Stimulated activated CD4-positive, alpha-beta T cell treated with anti-CD3 and anti-CD28 coated beads, Interleukin-2, amount 100 ng/mL, for 24 hours (primary cell): ENCODE measurements at places on chromosomes 1 and 21.

- DNase-seq, result no peak
These were observed 92.6 kb upstream of the ACTRT2 start for GRCh38 chr1:2928366-2929325.

- no peak for DNase-seq
These were observed 43.9 kb upstream of the TACSTD2 start for GRCh38 chr1:58620926-58621325.

DNA sequence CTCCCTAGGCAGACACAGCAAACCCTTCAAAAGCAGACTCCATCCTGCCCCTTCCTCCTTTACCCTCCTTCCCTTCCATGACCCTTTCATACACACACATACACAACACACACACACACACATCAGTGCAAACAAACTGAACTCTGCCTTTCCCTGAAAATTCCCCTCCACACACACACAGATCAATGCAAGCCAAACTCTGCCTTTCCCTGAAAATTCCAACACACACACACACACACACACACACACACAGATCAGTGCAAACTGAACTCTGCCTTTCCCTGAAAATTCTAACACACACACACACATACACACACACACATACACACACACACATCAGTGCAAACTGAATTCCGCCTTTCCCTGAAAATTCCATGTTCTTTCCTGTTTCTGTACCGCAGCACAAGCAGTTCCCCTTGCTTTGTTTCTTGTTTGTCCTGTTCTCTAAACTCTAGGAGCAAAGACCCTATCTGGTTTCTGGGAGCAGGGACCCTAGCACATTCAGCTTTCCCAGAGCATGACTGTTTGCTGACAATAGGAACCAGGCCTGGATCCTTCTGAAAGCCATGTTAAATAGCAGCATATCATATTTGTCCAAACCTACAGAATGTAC is 91.0 kb downstream of the PTPN14 start:
- DNase-seq, result no peak

GRCh38 chr1:36729716-36730510 is 247.2 kb upstream of the CSF3R start:
- no peak for DNase-seq

GRCh38 chr1:171566467-171566866 is 55.6 kb upstream of the MYOCOS start:
- no peak for DNase-seq

- DNase-seq, result no peak
These were observed 10.6 kb downstream of the NASP start for GRCh38 chr1:45594412-45594811.

- DNase-seq, result no peak
These were observed 5.2 kb upstream of the VTCN1 start for GRCh38 chr1:117215733-117216462.

- no peak for DNase-seq
These were observed 759 bp downstream of the SMYD3 start for GRCh38 chr1:246506367-246506673.

GRCh38 chr1:38560457-38560856 is 299.1 kb downstream of the RRAGC start:
- no peak for DNase-seq

- no peak for DNase-seq
These were observed 1.6 kb downstream of the HES2 start for GRCh38 chr1:6417961-6418667.

GRCh38 chr1:87325982-87326738 is 2.5 kb upstream of the LMO4 start:
- peak; percentile 43 for DNase-seq

DNA sequence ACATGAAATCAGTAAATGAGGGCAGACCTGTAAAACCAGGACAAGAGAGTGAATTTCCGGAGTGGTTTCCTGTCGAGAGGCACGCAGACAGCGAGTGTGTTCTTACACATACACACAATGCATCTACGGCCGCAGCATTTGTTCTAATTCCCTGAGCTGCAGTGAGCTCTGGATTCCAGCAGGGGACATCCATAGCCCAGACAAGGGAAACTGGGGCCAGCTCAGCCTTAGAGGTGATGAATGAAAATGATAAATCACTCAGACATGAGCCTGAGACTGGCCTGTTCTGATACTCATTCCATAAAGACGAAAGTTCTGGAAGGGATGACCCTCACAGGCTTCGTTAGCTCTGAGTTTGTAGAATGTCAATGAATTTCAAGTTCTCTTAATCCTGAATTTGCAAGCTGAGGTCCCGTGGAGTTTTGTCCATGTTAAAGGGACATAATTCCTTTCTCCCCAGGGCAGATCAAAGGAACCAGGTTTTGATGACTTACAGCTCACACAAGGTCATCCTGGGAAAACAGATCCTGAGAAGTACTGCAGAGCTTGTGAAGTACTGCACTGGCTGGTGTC is 207.9 kb upstream of the C1orf87 start:
- DNase-seq, result no peak

- no peak for DNase-seq
These were observed 41.5 kb downstream of the LGR6 start for GRCh38 chr1:202235003-202235660.

- no peak for DNase-seq
These were observed 37.5 kb upstream of the LAMC2 start for GRCh38 chr1:183148599-183148998.

DNA sequence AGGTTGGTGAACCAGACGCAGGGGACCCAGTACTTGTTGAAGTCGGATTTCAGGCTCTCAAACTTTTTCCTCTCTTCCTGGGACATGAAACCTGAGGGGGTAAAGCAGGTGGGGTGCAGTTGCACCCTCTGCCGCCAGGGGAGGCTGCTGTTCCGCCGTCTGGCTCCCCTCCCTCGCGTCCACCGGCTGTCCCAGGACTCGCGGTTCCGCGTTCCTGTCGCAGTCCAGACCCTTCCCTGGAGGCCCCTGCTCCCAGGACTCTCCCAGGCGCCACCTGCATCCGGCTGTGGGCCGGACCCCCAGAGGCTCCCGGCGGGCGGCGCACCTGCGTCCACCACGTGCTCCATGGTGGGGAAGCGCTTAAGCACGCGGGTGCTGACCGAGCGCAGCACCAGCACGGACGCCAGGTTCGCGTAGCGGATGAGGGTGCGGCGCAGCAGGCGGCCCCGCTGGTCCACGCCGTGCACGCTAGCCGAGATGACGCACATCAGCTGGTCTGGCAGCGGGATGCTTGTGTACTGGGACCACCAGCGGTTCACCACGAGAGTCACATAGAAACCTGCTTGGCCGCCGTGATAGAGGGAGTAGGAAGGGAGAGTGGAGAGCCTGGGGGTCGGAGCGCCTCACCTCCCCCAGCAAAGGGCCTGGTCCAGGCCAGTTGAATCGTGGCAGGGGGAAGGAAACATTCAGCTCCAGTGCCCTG is 1.7 kb downstream of the BEST4 start:
- DNase-seq, result peak; percentile 83

GRCh38 chr1:3352952-3353331 is 101.5 kb upstream of the ARHGEF16 start:
- no peak for DNase-seq

GRCh38 chr1:35530946-35531345 is 26.3 kb downstream of the KIAA0319L start:
- DNase-seq, result no peak

GRCh38 chr1:109631513-109632505 is 12.2 kb downstream of the AMPD2 start:
- no peak for DNase-seq

DNA sequence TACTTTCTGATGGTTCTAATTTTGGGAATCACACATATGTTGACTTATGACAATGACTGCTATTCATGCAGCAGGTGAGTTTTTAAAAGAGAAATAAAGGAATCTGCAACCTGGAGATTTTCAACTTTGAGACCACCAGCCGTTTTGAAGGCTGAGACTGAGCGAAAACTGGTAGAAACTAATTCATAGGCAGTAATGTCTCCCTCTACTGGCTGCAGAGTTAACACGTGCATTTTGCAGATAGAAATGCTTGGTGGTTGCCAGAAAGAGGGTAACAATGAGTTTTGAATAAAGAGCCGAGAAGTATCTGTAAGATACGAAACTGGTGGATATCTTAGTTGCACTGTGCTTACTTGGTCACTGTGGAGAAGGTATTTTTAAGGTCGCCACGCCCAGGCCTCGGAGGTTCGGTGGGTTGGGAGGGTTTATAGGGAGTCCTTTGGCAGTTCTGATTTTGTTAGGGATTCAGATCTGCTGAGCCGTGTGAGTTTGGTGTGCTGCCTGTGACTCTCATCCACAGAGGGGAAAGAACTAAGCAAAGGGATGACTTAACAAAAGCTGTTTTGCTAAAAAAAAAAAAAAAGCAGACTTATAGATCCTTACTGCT is 83.0 kb downstream of the RYR2 start:
- no peak for DNase-seq

GRCh38 chr1:179025125-179025974 is at the start of gene FAM20B:
Gene FAM20B, plus strand, starts transcription at chr1:179025894. Its CDS starts 17,954 bp downstream, at chr1:179043848.
- peak; percentile 92 for DNase-seq

- no peak for DNase-seq
These were observed 16.9 kb downstream of the FAAH start for GRCh38 chr1:46411010-46411405.

- DNase-seq, result no peak
These were observed 30.4 kb downstream of the H3-3A start for GRCh38 chr1:226092965-226093364.

DNA sequence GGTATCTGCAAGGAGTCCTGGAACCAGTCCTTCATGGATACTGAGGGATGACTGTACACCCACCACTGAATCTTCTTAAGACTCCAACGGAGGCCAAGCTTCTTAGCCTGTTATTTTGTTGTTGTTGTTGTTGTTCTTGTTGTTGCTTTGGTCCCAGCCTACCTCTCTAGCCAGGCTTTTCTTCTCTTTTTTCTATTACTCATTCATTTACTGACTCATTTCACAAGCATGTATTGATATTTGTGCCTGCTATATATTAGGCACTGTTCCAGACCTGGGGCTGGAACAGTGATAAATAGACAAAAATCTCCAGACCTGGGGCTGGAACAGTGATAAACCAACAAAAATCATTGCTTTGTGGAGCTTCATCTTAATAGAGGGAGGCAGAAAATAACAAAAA is 20.4 kb downstream of the CENPF start:
- no peak for DNase-seq

- no peak for DNase-seq
These were observed 291.9 kb upstream of the DEPDC1 start for GRCh38 chr1:68788762-68789161.

- no peak for DNase-seq
These were observed 116.1 kb upstream of the GORAB start for GRCh38 chr1:170415710-170416372.

DNA sequence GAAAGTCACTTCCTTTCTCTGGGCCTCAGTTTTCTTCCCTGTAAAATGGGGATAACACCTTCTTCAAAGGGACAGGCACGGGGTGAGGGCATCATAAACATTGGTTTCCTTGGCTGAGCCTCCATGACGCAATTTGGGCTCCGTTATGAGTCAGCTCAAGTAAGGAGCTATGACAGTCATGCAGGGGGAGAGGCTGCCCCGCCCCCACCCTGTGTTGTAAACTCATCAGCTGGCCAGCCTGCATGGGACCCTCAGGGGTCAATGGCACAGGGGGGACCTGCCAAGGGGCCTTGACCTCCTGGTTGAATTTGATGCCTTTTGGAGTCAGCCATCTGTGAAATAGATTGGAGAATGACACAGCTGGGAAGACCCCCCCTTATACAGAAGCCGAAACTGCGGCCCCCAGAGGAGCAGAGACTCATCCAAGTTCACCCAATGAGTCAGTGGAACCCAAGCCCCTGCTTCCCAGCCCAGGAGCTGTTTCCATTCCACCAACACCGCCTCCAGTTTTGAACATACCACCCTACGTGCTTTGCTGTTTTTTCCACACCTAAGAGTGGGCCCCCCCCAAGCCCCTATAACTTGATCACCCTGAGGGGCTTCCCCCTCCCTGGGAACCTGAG is 36.8 kb upstream of the RUNX3 start:
- peak; percentile 76 for DNase-seq

- no peak for DNase-seq
These were observed 67.4 kb upstream of the CASZ1 start for GRCh38 chr1:10863886-10864285.
